T1000 (cell line): ENCODE measurements at places on chromosomes 12 and 14.

- DNase-seq: no peak
These were observed 236.0 kb downstream of the ETNK1 start for GRCh38 chr12:22860926-22861325.

- no peak for DNase-seq
These were observed 28.1 kb downstream of the ATP6V1D start for GRCh38 chr14:67331368-67332125.

DNA sequence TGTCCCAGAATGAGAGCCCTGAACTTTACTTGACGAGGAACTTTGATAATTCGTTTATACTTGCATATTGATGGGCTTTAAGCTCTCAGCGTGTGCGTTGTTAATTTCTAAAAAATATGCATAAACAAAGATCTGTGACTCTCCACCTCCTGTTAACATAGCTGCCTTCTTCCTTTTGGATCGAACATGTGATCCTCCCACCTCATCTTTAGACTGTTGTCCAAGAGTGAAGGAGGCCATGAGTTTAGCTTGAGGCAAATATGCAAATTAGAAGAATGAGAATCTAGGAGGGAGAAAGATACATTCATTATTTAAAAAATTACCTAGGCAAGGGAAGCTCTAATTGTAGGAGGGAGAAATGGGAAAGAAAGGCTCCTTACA is 617 bp downstream of the TTC8 start:
- DNase-seq: no peak

DNA sequence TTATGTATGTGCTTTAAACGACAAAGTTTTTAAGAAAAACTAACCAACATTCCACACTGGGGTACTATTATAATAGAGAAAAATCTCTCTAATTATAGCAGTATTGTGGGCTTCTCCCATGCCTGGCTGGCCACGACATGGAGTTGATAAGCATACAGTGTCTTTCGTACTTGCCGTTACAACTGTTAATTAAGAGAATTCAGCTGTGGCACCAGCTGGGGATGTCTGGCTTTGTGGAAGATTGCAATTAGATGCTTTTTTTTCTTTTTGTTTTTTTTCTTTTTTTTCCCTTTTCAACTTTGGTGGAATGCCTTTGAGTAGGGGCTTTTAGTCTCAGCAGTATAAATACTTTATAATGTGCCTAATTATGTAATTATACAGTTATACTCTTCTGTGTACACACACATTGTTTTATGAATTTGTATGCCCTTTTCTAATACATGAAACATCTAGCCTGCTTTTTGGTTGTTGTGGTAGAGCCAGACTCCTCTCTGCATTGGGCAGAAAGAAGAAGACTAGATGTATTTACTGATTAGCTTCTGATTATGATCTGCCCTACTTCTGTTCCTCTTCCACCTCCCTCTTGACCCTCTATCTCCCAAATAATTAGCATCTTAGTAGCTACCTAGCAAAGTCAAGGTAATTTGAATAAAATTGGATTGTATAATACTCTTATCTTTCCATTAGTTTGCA is 76.4 kb downstream of the SUSD6 start:
- no peak for DNase-seq

DNA sequence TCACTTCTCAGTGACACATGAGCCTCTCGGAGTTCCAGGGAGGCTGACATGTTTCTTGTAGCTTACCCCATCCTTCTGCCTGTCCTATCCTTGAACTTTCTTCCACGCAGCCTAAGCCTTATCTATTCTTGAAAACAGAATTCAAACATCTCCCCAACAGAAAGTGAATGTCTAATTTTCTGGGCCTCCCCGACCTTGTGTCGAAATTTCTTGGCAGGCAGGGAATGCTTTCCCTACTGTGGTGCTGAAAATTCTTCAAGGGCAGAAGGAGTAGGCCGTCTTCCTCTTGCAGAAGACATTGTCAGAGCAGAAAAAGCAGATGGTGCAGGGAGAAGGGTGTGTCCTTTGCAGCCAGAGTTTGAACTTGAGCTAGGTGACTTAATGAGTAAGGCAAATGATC is 63.0 kb upstream of the TCL1B start:
- no peak for DNase-seq

DNA sequence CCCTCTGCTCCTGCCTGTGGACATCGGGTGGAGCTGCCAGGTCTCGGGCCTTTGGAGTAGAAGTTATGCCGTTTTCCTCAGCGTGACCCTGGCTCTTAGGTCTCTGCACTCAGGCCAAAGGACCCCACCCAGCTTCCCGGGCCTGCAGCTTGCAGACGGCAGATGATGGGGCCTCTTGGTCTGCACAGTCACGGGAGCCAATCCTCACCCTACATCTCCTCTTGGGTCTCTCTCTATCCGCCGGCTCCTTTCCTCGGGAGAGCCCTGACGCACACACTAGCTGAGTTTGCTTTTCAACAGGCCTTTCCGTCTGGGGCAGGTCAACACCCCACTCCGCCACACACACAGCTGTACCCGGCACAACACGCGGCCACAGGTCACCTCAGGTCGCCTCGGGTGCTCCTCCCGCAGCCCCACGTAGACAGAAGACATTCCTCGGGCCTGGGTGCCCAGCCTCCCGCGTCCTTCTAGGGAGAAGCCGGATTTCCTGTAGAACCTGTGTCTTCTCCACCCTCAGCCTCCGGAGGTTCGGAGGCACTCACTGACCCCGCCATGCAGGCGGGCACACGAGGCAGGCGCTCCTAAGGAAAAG is 9.9 kb downstream of the GALNT9 start:
- DNase-seq: no peak

- DNase-seq: no peak
These were observed 61.5 kb downstream of the KCNMB4 start for GRCh38 chr12:70427611-70428010.

GRCh38 chr12:89721291-89721987 is 12.8 kb upstream of the ATP2B1 start:
- DNase-seq: no peak

GRCh38 chr14:77099425-77100167 is 1.5 kb downstream of the CIPC start:
- no peak for DNase-seq

DNA sequence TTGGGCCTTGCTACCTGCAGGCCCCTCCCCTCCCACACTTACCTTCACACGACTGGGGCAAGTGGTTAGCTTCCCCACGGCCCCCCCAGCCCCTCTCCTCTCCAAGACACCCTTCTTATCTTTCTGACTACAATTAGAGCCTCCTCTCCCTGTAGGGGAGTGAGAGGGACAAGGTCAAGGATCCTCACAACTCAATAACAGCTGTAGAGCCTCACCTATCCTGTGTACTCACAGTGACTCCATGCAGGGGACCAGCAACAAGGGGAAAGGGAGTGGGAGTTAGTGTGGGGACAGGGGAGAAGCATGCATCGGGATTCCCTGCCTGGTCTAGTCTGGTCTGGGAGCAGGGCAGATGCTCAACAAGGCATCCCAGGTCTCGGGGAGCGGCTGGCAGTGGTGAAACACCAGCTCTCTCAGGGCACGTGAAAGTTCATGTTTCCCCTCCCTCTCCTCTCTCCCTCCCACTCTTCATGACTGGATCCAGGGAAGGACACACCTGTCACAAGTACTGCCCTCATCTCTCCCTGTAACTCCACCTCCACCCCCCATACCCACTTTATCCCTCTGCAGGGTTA is 45.3 kb downstream of the SMUG1 start:
- DNase-seq: no peak

DNA sequence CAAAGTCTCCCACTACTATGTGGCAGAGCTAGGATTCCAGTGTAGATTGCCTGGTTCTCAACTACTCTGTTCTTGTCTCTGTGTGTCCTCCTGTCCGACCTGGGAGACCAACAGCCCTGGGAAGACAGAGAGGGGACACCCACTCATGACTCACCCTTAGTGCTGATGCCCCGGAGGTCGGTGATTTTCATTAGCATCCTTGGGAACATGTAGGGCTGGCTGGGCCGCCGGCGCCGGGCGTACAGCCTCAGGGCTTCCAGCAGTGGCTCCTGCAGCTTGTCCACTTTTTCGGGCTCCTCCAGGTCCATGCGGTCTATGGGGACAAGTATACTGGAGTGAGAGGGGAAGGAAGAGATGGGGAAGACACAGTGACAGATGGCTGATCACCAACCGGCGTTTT is 5.9 kb upstream of the ITGB7 start:
- no peak for DNase-seq

DNA sequence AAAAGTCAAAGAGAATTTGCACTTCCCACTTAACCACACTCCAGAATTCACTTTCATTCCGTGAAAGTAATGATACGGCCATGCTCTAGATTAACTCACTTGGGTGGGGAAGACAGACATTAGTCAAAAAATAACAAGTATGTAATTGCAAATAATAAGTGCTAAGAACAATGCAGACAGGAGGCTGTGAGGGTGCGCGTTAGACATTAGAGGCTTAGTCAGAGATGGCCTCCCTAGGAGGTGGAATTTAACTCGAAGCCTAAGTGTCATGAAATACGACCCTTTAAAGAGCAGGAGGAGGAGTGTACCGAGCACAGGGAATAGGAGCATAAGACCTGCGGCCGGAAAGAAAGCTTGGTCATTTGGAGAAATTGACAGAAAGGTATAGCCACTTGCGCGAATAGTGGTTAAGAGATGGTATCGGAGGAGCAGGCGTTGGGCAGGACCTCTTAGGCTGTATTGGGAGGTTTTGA is 628 bp downstream of the SNRPF start:
- DNase-seq: no peak

DNA sequence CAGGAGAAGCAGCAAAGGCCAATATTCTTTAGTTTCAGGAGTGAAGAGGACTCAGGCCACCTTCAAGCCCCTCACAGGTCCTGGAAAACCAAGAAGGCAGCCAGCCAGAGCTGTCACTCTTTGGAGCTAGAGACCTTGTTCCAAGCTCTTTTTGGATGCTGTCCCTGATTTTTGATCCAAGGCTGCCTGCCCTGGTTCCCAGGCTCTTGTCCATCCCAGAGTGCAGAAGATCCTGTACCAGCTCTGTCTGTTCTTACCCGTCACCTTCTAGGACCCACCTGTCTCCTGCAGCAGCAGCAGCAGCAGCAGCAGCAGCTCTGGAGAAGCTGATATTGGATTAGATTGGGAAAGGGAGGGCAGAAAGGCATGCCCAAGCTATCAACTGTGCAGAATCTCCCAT is 157.1 kb upstream of the NEDD1 start:
- DNase-seq: no peak

DNA sequence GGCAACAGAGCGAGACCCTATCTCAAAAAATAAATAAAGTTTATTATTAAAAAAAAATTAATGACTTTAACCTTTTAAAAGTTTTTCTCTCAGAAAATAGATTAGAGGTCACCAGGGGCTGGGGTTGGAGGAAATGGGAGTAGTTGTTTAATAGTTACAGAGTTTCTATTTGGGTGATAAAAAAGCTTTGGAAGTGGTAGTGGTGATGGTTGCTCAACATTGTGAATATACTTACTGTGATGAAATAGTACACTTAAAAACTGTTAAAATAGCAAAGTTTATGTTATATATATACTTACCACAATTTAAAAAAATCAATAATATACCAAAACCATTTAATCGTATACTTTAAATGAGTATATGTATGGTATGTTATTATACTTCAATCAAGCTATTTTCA is 59.6 kb downstream of the ARL6IP4 start:
- DNase-seq: no peak

DNA sequence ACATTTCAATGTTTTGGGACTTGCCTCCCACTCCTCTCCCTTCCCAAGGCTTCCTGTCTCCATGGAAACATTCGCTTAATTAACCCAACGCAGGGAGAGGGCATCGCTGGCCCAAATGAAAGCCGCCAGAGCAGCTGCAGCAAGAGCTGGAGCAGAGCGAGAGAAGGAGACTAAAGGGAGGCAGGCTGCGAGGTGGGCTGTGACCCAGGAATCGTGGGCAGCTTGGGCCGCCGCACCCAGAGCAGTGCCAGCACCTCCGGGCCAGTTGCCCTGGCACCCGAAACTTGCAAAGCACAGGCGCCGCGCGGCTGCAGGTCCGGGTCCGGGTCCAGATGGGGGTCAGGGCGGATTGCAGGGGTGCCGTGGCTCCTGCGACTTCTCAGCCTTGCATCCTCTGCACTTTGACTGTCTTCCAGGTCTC is 43.5 kb upstream of the PTPRQ start:
- DNase-seq: no peak

GRCh38 chr12:57227315-57228115 is 2.0 kb upstream of the SHMT2 start:
- DNase-seq: no peak

- DNase-seq: no peak
These were observed 37.2 kb upstream of the GPR132 start for GRCh38 chr14:105102361-105102870.

DNA sequence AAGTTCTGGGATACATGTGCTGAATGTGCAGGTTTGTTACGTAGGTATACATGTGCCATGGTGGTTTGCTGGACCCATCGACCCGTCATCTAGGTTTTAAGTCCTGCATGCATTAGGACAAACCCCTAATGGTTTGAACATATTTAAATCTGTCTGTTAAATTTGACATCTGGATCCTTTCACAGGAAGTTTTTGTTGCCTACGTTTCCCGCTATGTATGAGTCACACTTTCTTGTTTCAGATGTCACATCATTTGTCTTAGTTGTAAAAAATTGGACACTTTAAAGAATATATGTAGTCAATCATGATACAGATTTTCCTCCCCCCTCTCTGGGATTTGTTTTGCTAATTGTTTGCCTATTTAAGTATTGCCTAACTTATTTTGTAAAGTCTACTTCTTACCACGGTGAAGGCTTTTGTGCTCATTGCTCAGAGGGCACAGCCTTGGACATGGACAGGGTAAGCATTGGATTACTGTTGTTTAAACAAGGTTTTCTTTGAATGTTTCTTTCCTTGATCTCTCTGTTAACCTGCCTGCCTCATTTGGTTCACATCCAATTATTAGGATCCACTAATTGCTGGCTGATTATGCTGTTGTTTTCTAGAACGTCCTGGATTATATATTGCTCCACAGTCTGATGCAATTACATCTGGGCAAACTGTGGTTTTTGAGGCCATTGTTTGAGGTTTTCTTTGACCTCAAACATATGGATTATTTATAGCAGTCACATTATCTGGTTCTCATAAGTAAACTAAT is 1441.4 kb downstream of the AACS start:
- no peak for DNase-seq

DNA sequence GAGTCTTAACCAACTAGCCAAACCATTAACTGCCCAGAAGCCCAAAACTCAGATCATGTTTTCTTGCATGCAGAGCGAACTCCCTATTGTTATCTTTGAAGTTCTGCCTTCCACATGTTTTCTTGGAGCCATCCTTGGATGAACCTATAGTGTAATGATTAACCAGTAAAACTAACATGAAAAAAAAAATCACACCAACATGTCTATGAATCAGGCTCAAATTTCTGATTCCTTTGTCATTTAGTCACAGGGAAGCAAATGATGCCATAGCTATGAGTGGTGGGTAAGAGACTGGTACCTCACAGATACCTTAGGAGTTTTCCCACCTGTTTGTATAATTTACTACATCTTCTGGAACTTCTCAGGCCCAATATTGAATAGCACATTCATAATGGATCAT is 70.7 kb downstream of the PTPRO start:
- DNase-seq: no peak
